ENCODE measurements at places on chromosomes 7 and 10.
A peak's percentile ranks its signal among the peaks of the same experiment; 100 is the strongest.

DNA sequence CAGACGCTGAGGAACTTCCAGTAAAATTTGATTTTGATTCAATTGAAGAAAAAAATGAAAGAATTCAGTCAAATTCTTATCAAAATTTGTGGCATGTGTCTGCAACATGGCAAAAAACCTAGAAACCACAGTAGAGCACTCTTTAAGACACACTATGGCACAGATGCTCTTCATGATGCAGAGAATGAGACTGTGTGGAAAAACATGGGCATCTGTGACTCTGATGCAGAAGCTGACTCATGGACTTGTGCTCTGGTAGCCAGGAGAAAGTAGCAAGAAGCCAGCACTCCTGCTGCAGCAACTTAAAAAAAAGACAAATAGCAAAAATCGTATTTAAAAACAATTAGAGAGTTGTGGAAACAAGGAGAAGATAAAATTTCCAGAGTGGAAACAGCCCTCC is 8.9 kb upstream of the KCNK18 start:
- DNase-seq = peak; percentile 61

DNA sequence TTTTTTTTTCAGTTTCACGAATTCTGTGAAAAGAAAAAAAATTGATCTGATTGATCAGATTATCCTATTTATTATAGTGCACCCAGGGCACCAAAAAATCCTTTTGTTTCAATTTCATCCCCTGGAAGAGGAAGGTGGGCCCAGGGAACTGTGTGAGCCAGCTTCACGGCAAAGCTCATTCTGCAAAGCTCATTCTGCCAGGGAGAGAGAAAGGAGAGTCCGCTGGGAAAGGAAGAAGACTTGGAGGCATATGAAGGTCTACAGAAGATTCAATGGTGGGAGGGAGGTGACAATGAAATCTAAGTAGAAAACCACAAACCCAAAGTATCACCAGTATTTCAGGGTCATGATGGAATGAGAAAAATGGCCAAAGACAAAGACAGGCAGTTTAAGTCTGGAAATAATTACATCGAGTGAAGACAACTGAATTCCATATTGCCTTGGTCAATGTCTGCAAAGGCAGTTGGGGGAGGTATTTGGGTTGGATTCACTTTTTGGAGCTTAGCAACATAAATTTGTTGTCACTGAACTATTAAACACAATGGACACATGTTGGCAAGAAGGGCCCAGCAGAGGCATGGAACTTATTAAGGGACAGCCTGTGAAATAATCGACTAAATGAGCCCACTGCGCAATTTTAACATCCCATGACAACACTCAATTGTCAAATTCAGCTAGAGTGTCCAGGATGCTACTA is 587.8 kb upstream of the MKI67 start:
- no peak for DNase-seq

DNA sequence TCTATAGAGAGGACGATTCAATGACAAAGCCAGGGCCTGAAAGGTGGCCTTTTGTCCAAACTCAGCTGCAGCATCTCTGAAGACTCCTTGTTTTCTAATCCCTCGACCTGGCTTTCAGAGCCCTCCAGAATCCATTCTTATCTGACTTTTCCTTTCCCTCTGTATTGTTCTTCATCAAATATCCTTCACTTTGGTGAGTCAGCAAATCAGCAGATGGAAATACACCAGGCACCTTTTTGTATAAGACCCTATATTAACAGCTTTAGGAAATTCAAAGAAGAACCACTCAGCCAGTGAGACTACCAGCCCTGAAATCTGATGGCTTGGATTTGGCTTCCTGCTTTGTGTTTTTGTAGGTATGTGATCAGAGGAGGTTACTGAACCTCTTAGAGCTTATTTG is 81.9 kb upstream of the RAB11FIP2 start:
- no peak for DNase-seq

- peak; percentile 79 for DNase-seq
Measured at GRCh38 chr7:114085592-114086501, 167.0 kb upstream of the PPP1R3A start.
